ENCODE measurements at places on chromosomes 7 and 10. TPM values are rescaled to one million over a fixed set of nuclear protein-coding genes. Genes with fewer than 3 reads are reported as not detected.

DNA sequence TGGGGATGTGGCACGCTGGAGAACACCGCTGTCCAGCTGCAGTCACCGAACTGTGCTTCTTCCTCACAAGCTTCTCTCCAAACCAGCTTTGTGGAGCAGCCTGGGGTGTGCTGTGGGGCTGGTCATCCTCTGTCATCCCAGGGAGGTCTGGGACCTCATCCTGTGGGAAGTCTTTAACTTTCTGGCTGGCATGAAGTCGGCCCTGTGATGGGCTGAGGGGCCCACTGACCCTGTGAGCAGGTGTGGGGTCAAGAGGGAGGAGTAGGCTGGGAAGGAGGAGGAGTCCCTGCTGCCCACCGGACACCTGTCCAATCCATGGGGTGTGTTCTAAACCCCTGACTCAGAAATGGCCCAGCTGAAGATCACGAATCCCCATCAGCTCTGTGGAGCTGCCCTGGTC is 136.2 kb upstream of the SHH start:
- no peak overlapping the region for H3K27ac ChIP-seq
- no peak for DNase-seq
- H3K4me1 ChIP-seq: no peaks in the 10 kb centered on the region

- H3K36me3 ChIP-seq: peaks cover 4% of the 10 kb centered on the region
- H3K27me3 ChIP-seq: no peaks in the 10 kb centered on the region
- H3K4me3 ChIP-seq: no peak overlapping the region
- no peak for DNase-seq
These were observed 112.4 kb upstream of the JAZF1 start for GRCh38 chr7:28292834-28293526.

DNA sequence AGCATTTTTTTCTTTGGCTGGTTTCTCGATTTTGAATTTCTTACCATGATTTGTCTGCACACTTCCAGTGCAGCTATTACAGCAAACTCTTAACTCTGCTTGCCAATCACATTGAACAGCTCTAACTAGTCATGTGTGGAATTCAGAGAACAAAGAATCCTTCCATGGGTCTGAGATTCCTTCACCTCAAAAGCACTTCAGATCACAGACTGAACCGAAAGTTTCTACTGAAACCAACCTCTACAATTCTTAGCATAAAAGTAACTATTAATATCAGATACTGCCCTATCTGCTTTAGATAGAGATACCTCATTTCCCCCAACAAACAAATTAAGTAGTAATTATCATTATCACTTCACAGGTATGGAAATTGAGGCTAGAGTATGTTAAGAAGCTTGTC is 56.5 kb upstream of the SP4 start:
- no peaks in the 10 kb centered on the region for H3K27me3 ChIP-seq
- no peak for DNase-seq
- no peaks in the 10 kb centered on the region for H3K4me1 ChIP-seq
- H3K36me3 ChIP-seq: peaks cover 6% of the 10 kb centered on the region
- no peak overlapping the region for H3K4me3 ChIP-seq
- H3K27ac ChIP-seq: no peak overlapping the region

- H3K4me3 ChIP-seq: no peak overlapping the region
- no peak overlapping the region for H3K27ac ChIP-seq
- H3K36me3 ChIP-seq: no peaks in the 10 kb centered on the region
- no peak for DNase-seq
- H3K27me3 ChIP-seq: no peaks in the 10 kb centered on the region
These were observed 455.8 kb downstream of the TFEC start for GRCh38 chr7:115574681-115575291.

The UPK3B gene
- 2.1 TPM for total RNA-seq

The EN2 gene
- 0.15 TPM for total RNA-seq

The LRRN3 gene
- total RNA-seq: 1.0 TPM

The CHST3 gene
- 6.0 TPM for total RNA-seq
